Naive thymus-derived CD4-positive, alpha-beta T cell (primary cell): ENCODE measurements at places on chromosomes 4 and X. TPM values are rescaled to one million over a fixed set of nuclear protein-coding genes. Genes with fewer than 3 reads are reported as not detected.

- DNase-seq = no peak
Observed at GRCh38 chrX:22122510-22122909, 90.4 kb downstream of the PHEX start.

DNA sequence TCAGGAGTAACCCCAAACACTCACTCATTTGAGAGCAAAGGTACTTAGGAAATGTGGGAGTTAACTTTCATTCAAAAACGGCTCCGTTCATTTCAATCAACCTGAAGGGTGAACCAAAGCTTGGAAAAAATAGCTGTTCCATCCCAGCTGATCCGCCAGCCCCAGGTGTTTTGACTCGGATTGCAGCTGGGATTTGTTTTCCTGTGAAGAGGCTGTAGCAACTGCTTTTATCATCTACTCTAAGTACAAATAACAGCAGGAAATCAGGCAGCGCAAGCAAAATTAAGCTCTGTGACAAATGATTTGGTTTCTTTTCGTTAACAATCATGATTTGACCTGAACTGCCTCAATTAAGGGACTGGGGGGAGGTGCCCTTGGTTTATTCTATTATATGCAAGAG, 154.7 kb downstream of the BEND2 start:
- DNase-seq = no peak

DNA sequence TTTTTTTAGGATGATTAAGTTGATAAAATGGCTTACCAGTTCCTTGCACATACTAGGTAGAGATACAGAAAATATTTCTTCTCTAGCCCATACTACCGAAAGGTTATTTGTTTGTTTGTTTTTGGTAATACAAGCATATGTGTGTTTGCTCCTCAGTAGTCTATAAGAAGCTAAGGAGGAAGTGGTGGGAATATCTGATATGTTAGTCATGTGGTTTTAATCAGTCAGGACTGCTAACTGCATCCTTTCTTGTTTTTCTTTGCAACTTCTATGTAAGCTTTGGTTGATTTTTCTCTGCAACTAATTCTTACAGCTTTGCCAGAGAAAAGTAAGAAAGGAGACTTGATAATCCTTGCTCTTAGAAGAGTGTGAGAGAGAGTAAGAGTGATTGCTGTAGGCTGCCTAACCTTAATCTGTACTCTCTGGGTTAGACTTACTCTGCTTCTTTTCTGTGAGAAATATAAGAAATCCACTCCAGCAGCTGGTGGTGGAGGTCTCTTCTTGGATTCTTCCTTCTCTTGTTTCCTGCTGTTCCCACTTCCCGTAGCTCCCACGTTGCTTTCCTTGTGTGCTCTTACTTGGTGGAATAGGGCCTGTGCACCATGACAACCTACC, 28.3 kb downstream of the SEPTIN11 start:
- DNase-seq = no peak

DNA sequence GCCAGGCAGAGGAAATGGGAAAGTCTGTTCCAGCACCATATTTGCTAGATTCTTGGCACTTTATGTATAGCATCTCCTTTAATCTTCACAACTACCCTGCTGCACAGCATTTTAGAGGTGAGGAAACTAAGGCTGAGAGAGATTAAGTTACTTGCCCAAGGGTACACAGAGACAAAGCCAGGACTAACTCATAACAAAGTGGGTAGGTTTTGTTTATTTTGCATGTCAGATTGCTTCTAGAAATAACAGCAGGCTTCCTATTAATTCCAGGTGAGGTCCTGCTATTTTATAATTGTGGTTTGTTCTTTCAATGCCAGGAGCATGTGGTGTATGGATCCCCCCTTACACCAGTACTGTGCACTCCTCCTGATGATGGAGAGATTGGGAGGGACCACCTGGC, 15.0 kb downstream of the TCEANC start:
- no peak for DNase-seq

- DNase-seq = no peak
Observed at GRCh38 chrX:19849464-19850080, 37.8 kb downstream of the SH3KBP1 start.

DNA sequence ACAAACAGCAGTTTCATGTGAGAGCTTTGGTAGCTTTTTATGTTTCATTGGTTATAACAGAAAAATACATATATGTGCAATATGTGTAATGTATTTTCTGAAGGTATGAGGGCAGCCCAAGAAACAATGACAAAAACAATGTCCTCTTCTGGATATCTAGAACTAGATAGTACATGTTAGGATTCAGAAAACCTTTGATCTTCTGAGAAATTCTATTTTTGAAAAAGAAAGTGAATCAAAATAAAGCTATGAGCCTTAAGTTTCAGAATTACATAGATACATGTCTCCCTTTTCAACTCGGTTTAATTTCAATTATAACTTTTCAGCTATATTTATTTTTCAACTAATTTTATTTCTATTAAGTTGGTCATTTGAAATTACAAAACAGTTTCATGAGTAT, 131.9 kb downstream of the REELD1 start:
- no peak for DNase-seq

- DNase-seq = no peak
Observed at GRCh38 chr4:87785731-87786509, 13.4 kb upstream of the IBSP start.

DNA sequence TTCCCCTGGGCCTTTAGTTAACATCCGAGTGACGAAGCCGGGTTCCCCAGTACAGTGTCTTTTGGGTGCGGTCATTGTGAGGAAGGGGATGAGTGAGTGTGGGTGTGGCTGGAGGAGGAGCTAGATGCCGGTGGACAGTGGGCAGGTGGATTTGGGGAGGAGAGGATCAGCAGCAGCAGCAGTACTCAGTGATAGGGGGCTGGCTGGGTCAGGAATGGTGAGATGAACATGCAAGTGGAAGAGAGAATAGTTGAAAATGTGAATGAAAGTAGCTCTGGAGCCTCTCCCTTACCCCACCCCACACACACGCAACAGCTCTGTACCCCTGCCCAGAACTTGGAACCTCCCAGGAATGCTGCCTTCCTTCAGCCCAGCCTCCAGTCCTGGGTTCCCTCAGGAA, 4.5 kb downstream of the TSR2 start:
- no peak for DNase-seq

DNA sequence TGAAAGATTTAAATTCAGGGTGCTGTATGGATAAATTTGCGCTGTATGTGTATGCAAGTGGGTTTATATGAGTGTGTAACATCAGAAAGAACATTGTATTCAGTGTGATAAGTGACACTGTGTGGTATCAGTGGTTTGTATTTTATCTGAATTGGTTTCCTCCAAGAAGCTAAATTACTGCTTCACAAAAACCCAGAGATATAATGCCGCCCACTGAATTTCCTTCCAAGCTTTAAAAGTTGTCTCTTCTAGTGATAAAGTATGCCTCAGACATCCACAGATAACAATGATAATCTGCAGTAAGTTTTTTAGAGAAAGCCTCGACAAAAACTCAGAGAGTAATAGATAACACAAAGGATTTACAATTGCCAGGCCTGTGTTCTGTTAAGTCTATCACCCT, 710.6 kb upstream of the HS3ST1 start:
- DNase-seq = no peak

DNA sequence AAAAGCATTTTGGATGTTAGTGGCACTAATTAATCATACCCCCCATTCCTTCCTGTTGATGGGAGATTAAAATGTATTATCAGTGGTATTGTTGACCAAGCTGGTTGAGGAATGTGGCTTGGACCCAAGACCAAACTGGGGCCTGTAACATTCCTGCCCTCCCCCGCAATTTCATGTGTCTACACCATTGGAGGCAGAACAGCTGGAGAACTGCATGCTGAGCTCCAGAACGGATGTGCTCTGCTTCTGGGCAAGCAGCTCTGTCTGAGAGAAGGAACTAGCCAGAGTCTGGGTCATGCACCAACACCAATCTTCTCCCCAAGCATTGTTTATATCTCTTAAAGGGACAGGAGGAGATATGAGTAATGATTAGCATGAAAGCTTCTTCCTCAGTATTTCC, 185.5 kb downstream of the CEP135 start:
- DNase-seq = no peak

DNA sequence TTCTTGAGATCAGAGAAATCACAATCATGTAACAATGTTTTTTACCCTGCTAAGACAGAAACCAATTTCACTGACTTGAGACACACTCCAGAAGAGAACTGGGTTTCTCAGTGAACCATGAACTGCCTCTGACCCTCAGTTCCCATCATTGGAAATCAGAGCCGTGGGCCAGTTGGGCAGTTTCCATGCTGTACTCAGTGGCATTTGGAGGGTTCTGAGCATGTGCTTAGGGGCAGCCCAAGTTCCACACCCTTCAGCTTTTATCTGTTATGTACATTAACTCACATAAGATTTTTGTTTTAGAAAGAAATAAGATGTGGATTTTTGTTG, 77.9 kb downstream of the BTC start:
- DNase-seq = no peak

- DNase-seq = no peak
Observed at GRCh38 chr4:147513091-147513490, 32.2 kb downstream of the EDNRA start.

The SSX3 gene
- not detected for polyA plus RNA-seq

The HTN1 gene
- not detected for polyA plus RNA-seq

The ADGRG4 gene
- polyA plus RNA-seq = not detected
